ENCODE measurements at places on chromosomes 2 and 18.

- no peak for DNase-seq
Measured at GRCh38 chr2:98191883-98192282, 104.9 kb downstream of the VWA3B start.

DNA sequence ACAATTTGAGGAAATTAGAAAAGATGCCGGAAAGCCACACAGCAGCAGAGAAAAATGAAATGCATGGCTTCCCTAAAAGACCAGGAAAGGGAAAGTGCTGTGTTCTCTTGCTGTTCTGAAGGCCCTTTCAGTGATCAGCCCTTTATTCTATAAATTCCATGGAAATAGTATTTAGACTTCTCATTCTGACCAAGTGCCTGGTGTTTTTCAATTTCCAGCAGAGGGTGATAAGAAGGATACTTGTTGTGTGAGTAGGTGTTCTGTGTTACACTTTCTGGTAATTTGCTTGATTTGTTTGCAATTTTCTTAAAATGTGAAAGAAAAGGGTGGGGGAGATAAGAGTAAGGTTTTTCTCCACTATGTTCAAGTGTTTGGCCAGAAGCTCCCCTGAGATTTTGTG is 504.5 kb downstream of the IRS1 start:
- DNase-seq, result no peak

- DNase-seq, result no peak
Measured at GRCh38 chr2:19894134-19894792, 7.5 kb downstream of the TTC32 start.

DNA sequence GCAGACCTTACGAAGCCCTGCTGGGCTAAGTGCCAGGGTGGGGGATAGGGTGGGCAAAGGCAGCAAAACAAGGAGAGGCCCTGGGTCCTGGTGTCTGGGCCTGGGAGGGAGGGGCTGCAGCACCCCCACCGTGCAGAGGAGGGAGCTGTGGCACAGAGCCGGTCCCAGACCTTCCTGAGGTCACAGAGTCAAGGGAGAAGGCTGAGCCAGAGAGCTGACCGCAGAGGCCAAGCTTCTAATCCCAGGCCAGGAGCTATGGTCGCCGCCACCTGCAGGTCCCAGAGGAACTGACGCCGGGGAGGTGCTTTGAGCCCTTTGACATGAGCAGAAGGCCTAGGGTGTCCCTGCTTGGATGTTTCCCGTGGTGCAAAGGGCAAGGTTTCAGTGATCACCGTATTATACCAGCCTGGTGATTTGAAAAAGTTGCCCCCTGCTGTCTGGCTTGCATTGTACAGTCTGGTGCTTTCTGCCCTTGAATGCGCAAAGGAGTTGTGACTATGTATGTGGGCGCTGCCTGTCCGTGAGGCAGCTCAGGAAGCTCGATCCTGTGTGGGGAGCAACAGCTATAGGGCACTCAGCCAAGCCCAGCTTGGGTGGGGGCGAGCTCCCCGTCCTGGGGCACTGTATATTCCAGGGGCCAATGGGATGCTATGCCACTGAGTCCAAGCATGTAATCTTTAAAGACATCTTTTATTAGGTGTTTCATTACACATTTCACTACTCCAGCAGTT is 44.3 kb downstream of the EDAR start:
- DNase-seq, result no peak
